ENCODE measurements at places on chromosomes 16 and 17.

DNA sequence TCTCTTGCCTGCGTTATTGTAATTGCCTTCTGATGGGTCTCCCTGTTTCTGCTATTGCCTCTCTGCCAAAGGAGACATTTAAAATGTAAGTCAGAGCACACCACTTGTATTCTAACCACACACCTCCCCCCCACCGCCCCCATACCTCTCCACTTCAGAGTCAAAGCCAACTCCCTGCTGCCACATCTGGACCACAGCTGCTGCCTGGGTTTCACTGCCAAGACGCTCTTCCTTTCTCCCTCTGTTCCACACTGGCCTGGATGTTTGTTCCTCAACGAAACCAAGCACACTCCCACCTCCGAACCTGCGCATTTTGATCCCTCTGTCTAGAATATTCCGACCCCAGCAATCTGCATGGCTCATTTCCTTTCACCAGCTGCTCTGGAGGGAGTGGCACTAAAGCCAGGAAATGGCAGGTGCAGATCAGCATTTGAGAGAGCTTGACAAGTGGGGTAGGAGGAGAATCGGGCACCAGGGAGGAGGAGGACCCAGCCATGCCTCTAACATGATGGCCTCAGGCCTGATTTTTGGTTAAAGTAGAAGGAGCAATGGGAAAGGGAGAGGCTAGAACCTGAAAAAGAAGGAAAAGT lies 92.4 kb upstream of the HS3ST2 start:
- DNase-seq, result no peak

GRCh38 chr16:15653227-15653626 lies 3.2 kb downstream of the NDE1 start:
- DNase-seq, result no peak

DNA sequence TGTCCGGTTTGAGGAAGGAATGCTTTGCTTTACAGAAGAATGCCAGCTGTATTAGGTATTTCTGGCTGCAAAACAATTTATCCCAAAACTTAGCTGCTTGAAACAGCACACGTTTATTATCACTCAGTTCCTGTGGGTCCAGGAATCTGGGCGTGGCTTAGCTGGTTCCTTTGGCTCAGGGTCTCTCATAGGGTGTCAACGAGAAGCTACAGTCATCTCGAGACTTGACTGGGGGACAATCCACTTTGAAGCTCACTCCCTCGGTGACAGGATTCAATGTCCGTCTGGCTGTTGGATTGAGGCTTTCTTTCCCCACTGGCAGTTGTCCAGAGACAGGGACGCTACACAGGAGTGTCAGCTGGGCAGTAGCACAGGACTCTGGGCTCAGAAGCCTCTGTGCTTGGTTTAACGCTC lies 9.6 kb upstream of the RHBDF2 start:
- no peak for DNase-seq

- no peak for DNase-seq
These were observed 9.7 kb downstream of the CCDC57 start for GRCh38 chr17:82202981-82203380.

DNA sequence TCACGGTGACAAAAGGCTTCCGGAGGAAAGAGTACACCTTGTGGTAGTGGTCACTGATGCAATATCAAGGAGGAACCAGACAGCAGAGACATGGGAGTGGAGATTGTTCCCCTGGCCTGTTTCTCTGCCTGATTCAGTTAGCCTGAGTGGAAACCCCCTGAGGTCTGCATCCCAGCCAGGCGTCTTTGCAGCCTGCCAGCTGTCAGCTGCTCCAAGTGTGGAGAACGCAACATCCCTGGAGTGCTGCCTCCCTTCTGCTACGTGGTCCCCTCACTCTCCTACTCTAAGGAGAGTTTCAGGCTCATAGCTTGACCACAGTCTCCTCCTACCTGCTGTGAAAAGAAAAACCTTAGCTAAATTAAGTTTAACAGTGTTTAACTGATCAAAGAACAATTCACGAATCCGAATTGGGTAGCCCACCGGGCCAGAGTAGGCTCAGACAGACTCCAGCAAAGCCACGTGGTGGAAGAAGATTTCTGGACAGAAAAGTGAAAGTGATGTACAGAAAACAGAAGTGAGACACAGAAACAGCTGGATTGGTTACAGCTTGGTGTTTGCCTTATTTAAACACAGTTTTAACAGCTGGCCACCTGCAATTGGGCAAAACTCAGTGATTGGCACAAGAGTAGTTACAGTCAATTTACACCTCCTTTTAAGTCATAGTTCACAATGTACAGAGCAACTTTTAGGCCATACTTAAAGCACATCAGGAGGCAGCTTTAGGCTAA lies 188.6 kb downstream of the DNAH9 start:
- no peak for DNase-seq

DNA sequence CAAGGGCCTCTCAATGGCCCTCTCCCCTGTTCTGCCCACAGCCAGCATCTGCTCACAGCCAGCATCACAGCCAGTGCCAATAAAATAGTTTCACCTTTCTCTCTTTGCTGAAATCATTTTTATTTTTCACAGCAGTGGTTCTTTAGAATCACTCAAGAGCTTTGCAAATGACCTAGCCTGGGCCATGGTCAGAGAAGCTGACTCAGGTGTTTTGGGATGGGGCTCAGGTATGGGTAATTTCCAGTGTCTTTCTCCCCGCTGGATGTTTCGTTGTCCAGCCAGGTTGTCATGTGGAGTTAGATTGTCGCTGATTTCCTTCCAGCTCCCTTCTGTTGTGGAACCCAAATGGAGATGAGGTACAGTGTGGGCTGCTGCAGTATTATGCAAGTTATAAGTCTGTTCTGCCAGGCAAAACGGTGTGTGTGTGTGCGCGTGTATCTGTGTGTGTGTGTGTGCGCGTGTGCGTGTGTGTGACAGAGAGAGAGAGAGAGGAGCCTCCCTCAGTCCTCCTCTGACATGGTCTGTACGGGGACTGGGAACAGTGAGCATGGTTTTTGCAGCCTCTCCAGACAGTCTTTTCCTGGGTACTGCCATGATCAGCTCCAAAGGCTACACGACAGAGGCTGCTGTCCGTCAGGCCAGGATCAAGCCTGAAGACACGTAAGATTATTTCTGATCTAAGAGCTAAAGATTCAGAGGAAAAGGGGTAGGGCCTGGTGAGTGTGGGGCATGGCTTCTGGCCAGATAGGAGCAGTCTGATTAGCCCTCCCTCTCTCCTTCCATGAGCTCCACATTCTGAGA lies 1.4 kb upstream of the PMP22 start:
- DNase-seq, result no peak

GRCh38 chr17:77480199-77480508 lies 339.4 kb downstream of the SEC14L1 start:
- no peak for DNase-seq

DNA sequence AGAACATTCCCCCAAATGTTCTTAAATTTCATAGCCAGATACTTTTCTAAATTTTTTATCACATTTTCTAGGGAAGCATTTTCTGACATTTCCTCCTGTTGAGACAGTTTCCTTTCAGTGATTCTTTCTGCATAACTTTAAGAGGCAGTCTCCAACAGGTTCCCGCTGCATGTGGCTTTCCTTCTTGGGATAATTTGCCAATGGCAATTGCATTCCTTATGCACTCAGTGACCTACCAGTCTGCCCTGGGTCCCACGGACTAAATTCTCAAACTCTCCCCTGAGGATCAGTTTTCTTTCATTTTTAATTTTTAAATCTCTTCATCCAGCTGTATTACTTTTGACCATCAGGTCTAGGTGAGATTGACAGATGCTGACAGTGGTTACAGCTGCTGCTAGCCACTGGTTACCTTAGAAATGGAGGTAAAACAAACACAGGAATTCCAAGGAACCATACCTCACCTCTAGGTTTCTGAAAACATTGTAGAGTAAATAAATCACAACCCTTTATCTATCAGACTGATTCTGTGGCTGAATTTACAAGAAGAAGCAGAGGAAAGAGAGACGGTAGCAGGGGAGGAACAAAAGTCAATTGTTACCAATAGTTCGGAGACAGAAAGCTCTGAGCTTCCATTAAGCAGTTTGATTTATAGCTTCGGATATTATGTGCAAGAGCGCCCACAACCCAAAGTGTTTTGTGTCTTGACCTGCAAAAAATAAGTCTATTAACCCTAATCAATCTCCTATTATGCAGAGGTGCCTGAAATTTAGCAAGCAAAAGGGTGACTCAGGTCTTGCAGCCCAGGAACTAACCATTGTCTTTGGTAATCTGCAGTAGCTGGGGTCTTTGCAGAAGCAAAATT lies 216.0 kb downstream of the PMP22 start:
- no peak for DNase-seq

DNA sequence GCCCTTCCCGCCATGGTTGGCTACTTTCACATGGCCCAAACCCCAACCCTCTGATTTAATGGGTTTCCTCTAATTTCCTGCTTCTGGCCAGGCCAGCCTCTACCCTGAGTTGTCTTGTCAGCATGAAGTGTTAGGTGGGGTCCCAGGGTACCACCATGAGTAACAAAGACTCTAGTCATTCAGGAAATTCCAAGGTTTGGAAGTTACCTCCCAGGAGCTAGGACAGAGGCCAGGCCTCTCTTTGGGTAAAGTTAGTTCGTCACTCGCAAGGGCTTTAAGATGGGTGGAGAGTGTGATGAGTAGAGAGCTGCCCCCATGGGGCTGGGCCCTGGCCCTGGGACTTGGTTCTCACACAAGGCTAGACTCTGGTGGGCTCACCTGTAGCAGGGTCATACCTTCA lies 54.6 kb downstream of the PLD6 start:
- DNase-seq, result no peak

GRCh38 chr16:4517812-4518680 lies 20.5 kb downstream of the CDIP1 start:
- DNase-seq, result no peak

- DNase-seq, result no peak
These were observed 13.8 kb downstream of the PKD1 start for GRCh38 chr16:2121853-2122252.

DNA sequence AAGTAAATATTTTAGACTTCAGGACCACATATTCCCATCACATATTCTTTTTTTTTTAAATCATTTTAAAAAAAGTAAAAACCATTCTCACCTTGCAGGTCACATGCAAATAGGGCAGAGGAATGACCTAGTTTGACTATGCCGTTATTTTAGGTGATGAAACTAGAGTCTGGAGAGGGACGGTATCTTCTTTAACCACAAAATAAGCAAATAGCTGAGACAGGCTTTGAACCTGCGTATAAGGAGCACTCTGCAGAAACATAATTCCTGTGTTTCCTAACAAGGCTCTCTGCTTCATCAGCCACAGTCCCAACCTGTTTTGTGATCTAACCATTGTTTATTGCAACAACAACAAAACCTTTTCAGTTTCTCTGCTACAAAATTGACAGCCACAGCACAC lies 121.5 kb downstream of the PCTP start:
- no peak for DNase-seq

DNA sequence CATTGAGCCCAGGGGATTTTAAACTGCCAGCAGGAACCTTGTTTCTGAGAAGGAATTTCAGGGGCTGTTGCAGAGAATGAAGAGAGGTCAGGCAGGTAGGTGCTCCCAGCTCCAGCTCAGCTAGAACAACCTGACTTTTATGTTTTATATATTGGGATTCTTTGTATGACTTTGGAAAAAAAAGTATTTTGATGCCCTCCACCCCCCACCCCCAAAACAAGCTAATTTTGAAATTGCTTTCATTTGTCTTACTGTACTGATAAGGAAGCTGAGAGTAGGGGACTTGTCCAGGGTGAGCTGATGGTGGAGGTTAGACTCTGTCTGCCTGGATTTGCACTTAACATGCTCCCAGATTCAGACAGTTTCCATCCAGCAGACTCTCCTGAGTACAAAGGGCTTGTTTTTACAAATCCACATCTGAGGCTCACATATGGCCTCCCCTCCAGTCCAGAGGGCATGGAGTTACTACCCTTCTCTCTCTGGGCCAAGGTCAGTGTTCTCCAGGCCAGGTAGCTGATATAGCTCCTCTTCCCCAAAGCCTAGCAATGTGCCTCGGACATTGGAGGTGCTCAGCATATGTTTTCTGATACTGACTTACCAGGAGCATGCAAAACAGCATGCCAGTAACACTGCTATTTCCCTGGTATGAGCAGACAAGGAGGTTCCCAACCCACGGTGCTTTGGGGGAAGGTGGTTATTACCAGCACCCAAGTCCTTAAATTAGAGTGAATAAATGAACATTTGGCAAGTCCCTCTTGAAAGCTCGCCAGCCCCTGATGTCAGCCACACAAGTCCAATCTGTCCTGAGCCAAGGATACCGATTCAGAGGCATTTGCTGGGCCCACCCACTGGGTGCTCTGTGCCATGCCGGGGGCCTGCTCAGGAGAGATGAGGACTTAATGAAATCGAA lies 11.3 kb downstream of the STX1B start:
- no peak for DNase-seq

GRCh38 chr17:18059283-18059682 lies 20.1 kb downstream of the GID4 start:
- no peak for DNase-seq

GRCh38 chr17:56038131-56038530 lies 115.1 kb upstream of the ANKFN1 start:
- DNase-seq, result no peak

- no peak for DNase-seq
These were observed 17.1 kb downstream of the RAI1 start for GRCh38 chr17:17698371-17698770.

DNA sequence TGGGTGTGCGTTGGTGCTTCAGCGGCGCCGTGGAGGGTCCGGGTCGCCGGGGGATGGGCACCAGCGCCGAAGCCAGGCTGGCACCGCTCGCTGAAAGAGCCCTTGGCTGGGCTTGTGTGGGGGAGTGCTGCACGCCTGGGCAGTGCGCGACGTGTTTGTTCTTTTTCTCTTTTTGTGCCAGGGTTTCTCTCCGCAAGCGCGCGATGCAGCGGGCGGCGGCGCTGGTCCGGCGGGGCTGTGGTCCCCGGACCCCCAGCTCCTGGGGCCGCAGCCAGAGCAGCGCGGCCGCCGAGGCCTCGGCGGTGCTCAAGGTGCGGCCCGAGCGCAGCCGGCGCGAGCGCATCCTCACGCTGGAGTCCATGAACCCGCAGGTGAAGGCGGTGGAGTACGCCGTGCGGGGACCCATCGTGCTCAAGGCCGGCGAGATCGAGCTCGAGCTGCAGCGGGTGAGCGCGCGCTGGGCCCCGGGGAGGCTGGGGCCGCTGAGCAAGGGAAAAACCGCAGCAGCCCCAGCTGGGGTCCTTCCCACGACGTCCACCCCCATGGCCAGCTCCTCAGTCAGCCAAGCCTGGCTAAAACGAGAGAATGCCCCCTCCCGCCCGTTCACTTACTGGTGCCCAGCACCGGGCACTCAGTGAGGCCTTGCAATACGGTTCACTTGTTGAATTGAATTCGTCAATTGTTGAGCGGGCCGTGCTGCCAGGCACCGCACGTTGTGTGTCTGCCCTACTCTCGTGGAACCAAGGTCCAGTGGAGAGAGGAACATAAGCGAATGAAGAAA lies 541 bp downstream of the GPT2 start:
- DNase-seq, result no peak
